ENCODE measurements at places on chromosomes 11 and 22. TPM values are rescaled to one million over a fixed set of nuclear protein-coding genes. Genes with fewer than 3 reads are reported as not detected.

DNA sequence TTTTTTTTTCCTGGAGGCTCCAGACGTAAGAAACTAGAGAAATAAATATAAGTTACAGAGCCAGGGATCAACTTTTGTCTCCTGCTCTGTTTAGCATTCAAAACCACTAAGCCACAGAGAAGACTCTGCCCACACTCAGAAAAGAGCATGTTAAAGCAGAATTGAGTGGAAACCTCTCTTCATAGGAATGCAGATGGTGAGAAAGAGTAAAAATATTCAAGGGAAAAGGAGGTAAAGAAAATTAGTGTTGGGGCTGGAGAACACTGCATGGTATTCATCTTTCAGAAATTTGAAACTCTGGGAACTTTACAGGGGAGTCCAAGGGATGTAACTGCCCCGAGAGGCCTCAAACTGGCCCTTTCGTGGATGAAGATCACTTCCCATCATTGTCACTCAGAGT, 65.1 kb downstream of the CLMP start:
- no peaks in the 10 kb centered on the region for H3K27me3 ChIP-seq
- H3K4me3 ChIP-seq: no peak overlapping the region
- no peaks in the 10 kb centered on the region for H3K4me1 ChIP-seq
- no peaks in the 10 kb centered on the region for H3K36me3 ChIP-seq
- no peak for DNase-seq
- H3K27ac ChIP-seq: no peak overlapping the region

DNA sequence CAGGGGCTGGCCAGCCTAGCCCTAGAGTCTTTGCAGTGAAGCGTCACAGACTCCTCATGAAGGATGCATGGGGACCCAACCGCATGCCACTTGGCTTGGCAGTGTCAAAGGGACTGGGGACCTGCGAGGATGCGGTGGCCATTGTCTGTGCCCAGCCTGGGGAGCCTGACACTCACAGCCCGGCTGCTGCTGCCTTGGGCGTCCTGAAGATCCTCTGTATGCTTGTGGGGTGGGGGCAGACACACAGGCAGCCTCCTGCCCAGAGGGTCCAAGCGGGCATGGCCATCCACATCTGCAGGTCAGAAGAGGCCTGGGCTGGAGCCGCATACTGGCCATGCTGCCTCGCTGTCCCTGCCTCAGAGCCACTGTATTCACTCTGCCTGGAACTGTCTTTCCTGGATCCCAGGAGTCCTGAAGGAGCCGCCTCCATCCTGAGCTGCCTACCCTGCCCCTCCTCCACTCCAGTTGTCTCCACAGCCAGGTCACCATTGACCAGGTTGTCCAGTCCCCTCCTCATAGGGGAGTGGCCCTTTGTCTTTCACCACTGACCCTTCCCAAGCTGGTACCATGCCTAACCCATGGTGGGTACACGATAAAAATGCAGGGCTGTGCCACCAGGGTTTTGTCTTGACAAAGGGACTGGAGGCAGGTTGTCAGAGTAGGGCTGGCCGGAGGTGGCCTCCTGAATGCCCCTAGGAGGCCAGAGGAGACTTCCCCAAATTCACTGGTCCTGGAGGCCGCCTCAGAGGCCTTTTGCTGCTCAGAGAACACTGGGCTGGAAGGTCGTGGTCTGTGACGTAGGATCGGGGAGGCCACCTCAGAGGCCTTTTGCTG, 107.0 kb downstream of the KCNQ1OT1 start:
- no peak for DNase-seq
- H3K27me3 ChIP-seq: no peaks in the 10 kb centered on the region
- H3K4me1 ChIP-seq: no peaks in the 10 kb centered on the region
- H3K27ac ChIP-seq: no peak overlapping the region
- H3K36me3 ChIP-seq: no peaks in the 10 kb centered on the region

- H3K36me3 ChIP-seq: no peaks in the 10 kb centered on the region
- peaks cover 42% of the 10 kb centered on the region for H3K4me1 ChIP-seq
- no peak overlapping the region for H3K27ac ChIP-seq
- no peak overlapping the region for H3K4me3 ChIP-seq
- H3K27me3 ChIP-seq: no peaks in the 10 kb centered on the region
Observed at GRCh38 chr11:15772981-15773380, 583.4 kb downstream of the SOX6 start.

DNA sequence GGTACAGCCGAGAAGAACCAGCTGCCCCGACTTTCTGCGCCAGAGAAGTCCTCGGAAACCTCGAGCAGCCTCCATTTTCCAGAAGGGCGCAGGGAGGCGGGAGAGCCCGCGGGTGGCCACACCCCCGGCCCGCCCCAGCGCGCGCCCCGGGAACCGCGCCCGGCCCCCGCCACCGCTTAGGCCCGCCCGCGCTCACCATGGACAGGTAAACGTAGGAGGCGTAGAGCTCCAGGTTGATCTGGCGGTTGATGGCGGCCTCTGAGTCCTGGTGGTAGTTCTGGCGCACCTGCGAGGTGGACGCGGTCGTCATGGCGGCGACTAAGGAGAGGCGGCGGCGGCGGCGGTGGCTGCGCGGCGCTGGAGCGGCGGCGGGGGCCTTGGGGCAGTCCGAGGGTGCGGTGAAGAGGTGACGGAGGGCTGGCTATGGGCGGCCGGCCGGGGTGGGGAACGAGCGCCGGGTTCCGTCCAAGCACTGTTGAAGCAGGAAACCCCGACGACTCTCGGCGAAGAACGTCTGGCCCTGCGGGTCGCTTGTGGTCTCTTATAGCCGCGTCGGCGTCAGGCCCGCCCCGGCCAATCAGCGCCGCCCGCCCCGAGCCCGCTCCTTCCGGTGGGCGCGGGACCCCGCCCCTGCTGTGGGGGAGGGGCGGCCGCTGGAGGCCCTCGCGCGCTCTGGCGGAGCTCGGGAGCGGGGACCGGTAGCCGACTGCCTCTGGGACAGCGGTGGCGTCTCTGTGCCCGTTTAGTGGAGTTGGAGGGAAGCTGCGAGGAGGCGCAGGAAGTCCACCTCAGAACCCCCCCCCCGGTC, at the start of gene FTH1:
Gene FTH1, minus strand, starts transcription at position 519 of the 808 bp plus-strand sequence. Its CDS starts 209 bp downstream, at position 310.
- H3K27me3 ChIP-seq: no peaks in the 10 kb centered on the region
- peaks cover 13% of the 10 kb centered on the region for H3K36me3 ChIP-seq
- H3K4me3 ChIP-seq: peak within 1 kb of the TSS; percentile 89
- peak; percentile 94 for DNase-seq
- H3K27ac ChIP-seq: peak within 1 kb of the TSS; percentile 98

DNA sequence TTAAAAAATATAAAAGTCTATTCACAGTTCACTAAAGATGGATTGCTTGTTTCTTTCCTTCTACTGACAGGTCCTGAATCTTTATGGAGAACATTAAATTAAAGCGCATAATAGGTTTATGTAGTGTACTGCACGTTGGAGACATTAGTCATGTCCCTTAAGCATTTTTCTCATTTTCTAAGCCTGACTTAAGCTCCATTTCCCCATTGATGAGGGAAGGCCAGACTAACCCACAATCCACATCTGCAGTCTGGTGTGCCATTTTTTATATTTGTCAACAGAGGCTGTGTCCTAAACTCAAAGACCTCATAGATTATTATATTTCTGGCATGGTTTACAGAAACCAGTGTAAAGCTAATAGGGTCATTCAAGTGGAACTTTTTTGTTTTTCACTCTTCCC, 39.9 kb downstream of the CADM1 start:
- no peaks in the 10 kb centered on the region for H3K4me1 ChIP-seq
- H3K36me3 ChIP-seq: no peaks in the 10 kb centered on the region
- no peak for DNase-seq

- no peak overlapping the region for H3K4me3 ChIP-seq
- no peaks in the 10 kb centered on the region for H3K27me3 ChIP-seq
- H3K27ac ChIP-seq: no peak overlapping the region
- DNase-seq: no peak
- H3K36me3 ChIP-seq: no peaks in the 10 kb centered on the region
Observed at GRCh38 chr11:69533296-69534165, 52.1 kb downstream of the LINC01488 start.

DNA sequence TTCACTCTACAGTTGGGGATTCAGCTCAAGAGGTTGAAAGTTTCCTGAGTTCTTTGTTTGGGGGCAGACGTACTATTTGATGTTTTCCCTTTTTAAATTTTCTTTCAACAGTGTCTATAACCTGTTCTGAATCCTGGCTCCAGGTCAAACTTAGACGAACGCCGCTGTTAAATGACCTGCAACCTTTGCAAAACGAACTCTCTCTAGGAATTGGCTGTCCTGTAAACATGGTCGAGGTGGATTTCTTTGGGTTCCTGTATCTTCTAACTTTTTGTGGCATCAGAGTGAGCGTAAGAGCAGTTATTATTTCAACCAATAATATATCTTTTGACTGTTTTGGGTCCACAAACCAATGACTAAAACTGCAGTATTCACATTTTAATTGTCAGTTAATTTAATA, 1.6 kb downstream of the OOSP4A start:
- peaks cover 34% of the 10 kb centered on the region for H3K4me1 ChIP-seq
- DNase-seq: no peak
- no peak overlapping the region for H3K27ac ChIP-seq

DNA sequence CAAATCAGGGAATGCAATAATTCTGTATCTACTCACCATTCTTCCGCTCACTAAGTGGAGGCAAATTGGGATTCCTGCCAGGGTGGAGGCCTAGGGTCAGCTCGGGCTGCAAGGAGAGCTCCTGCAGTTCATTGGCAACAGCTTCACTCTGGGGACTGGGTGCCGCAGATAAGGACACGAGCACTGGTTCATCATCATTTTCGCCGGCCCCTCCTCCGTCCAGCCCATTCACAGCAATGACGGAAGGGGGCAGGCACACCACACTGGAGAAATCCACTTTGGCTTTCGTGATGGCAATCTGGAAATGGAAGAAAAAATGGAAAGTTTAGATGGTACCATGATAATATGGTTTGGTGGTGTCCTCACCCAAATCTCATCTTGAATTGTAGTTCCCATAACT, 84.4 kb downstream of the MRTFA start:
- no peak for DNase-seq
- H3K36me3 ChIP-seq: no peaks in the 10 kb centered on the region
- no peaks in the 10 kb centered on the region for H3K27me3 ChIP-seq
- H3K4me1 ChIP-seq: no peaks in the 10 kb centered on the region
- no peak overlapping the region for H3K4me3 ChIP-seq

DNA sequence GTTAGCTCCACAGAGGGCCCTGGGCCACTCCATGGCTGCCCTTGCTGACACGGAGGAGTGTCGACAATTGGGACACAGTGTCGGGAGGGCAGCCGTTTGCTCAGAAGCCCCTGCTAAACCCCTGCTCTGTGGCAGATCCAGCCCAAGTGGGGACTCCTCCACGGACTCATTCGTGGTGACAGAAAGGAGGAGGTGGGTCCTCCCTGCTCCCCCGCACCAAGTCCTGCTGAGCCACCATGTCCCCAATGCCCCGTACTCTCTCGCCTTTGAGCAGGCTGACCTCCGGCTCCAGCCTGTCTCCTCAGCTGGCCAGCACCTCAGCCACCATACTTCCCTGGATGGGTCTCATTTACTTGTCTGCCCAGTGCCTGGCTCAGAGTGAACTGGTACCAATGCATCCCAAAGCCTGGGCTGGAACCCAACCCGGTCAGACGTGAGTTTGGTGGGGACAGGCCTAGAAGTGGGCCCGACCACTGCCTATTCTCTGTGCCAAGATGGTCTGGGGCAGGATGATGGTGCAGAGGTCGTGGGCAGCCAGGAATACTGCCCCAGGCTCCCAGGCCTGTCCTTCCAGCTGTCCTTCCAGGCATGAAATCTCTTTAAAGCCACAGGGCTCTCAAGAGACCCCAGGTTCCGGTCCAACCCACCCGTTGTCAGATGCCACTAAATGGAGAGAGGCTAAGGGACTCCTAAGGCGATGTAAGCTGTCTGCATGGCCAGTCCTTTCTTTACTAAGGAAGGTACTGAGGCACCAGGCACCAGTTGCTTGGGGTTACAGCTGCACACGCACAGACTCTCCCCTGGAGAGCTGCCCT, 4.3 kb downstream of the CBX6 start:
- H3K4me1 ChIP-seq: peaks cover 50% of the 10 kb centered on the region
- no peak overlapping the region for H3K4me3 ChIP-seq
- no peak overlapping the region for H3K27ac ChIP-seq
- peaks cover 2% of the 10 kb centered on the region for H3K36me3 ChIP-seq

DNA sequence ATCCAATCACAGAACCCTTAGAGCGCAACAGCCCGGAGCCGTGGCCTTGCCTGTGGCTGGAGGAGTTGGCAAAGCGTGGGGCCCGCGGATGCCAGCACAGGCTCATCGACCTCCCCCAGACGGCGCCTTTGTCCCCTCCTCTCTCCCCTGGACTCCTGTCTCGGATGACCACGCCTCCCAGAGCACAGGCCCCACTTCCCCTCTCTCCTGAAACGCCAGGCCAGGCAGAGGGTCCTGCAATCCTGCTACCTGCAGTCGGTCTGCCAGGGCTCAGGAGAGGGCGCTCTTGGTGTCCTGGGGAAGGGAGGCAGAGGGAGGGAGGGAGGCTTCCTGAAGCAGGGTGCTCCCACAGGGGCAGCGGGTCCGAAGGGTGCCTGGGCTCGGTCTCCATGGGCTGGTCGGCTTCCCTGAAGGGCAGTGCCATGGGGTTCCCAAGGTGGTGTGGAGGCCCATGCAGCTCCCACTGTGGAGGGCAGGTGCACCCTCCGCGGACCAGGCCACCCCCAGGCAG, 16.6 kb upstream of the TTLL12 start:
- H3K27ac ChIP-seq: no peak overlapping the region
- no peaks in the 10 kb centered on the region for H3K36me3 ChIP-seq
- H3K4me1 ChIP-seq: no peaks in the 10 kb centered on the region
- no peak for DNase-seq
- no peak overlapping the region for H3K4me3 ChIP-seq
- no peaks in the 10 kb centered on the region for H3K27me3 ChIP-seq

GRCh38 chr22:45783021-45783420, 111.4 kb downstream of the ATXN10 start:
- H3K36me3 ChIP-seq: no peaks in the 10 kb centered on the region
- H3K4me3 ChIP-seq: no peak overlapping the region
- H3K27me3 ChIP-seq: no peaks in the 10 kb centered on the region
- no peak for DNase-seq

GRCh38 chr22:30712094-30712493, 17.4 kb downstream of the OSBP2 start:
- H3K4me3 ChIP-seq: no peak overlapping the region
- H3K27me3 ChIP-seq: no peaks in the 10 kb centered on the region
- no peaks in the 10 kb centered on the region for H3K4me1 ChIP-seq
- no peaks in the 10 kb centered on the region for H3K36me3 ChIP-seq
- DNase-seq: no peak

Gene TMPRSS5
- total RNA-seq: 0.33 TPM

Gene BTG4
- total RNA-seq: not detected

Gene ARHGAP8
- 15.2 TPM for total RNA-seq
